Stimulated activated CD4-positive, alpha-beta T cell treated with anti-CD3 and anti-CD28 coated beads, Interleukin-4, amount 100 ng/mL, for 1 hour (primary cell): ENCODE measurements at places on chromosomes 5 and 9.

DNA sequence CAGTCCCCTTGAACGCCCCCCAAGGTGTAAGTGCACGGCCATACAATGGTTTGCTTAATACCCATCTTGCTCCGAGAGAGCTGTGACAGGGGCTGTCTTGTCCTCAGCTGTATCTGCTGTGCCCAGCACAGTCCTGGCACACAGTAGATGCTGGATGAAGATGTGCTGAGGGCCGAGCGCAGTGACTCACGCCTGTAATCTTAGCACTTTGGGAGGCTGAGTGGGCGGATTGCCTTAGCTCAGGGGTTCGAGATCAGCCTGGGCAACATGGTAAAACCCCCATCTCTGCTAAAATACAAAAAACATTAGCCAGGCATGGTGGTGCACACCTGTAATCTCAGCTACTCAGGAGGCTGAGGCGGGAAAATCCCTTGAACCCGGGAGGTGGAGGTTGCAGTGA, 53.6 kb downstream of the C9orf50 start:
- no peak for DNase-seq

DNA sequence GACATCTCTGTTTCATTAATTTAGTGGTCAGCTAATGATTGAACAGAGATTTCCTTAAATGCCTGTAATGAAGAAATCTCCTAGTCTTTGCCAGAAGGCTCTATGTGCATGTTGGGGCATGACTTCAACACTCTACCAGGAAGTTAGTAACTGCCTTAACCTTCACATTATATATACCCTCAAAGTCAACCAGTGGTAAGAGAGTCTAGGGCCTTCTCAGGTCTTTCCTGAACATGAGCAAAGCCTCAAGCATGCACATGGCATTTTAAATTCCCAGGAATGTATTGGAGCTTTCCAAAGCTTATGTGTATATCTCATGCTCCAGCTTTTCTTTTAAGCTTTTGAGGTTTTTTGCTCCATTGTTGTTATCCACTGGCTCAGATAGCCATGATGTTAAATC, 388.3 kb downstream of the ARRDC3 start:
- DNase-seq: no peak

DNA sequence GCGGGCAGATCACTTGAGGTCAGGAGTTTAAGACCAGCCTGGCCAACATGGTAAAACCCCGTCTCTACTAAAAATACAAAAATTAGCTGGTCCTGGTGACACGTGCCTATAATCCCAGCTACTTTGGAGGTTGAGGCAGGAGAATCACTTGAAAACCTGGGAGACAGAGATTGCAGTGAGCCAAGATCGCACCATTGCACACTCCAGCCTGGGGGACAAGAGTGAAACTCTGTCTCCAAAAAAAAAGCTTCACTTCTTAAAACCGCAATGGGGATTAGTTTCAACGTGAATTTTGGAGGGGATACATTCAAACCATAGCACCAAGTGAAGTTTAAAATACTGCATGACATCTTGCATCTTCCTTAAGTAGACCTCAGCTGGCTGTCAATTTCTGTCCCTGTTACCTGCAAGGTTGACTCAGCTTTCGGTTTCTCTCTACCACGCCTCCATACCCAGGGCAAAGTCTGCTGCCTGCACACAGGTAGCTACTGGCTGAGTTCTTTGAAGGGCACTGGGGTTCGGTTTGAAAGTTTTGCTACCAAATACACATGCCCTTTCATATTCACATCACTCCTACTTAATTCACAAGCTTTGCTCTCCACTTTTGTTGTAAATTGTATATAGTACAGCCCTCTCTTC, 69.3 kb downstream of the KIAA1958 start:
- no peak for DNase-seq

DNA sequence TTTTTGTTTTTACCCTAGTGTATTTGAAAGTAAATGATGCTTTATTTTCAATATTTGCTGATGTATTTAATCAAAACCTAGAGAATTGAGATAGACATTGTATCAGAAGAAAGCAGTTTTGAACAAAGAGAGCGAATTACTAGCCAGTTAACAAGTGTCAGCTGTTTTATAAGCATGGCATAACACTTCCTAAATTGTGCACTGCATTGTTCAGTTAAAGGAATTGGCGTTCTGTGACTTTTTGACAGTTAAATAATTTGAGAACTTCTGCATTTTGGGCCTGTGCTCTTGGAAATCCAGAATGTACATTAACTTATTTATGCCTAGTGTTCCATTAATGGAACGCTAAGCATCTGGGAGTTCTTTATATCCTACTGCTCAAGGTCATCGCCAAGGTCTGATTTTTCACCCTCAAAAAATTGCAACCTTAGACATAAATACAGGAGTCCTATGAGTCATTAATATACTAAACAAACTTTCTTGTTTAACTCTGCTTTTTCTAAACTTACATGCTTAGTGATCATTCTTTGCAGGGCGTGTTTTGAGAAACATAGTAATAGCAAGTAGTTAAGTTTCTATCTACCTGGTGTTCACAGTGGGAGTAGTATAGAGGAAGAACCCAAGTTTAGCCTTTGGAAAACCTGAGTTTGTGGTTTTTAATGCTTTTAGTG, 31.1 kb downstream of the RASA1 start:
- no peak for DNase-seq
